ENCODE measurements at places on chromosomes 6 and 20.

DNA sequence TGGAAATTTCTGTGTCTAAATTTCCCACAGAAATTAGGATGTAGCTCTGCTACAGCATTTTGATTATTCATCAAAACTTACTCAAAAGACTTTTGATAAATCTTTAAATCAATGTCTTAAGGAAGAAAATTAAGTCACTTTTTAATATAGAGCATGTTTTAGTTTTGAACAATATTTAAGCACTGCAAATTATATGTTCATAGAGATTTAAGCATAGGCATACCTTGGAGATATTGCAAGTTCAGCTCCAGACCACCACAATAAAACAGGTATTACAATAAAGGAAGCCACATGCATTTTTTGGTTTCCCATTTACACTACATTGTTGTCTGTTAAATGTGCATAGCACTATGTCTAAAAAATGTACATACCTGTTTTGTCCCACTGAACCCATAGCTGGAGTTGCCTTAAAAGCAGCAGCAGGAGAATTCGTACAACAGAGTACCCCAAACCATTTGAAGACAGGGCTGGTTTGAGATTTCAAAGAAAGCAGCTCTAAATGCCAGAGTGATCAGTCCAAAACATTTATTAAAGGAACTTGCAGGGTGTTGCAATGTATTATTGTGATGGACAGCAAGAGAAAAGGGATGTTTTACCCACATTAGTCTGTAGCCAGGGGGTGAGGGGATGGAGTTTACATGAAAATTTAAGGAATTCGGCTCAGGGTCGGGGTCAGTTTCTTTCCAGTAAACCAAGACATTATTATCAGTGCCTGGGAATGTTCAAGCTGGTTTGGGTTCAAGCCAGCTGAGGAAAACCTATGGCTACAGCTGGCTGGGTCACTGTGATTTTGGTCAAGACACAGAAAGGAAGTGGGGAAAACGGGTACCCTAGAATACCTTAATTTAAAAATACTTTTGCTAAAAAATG is 6.3 kb upstream of the LOC128125822 start:
- DNase-seq, result no peak

DNA sequence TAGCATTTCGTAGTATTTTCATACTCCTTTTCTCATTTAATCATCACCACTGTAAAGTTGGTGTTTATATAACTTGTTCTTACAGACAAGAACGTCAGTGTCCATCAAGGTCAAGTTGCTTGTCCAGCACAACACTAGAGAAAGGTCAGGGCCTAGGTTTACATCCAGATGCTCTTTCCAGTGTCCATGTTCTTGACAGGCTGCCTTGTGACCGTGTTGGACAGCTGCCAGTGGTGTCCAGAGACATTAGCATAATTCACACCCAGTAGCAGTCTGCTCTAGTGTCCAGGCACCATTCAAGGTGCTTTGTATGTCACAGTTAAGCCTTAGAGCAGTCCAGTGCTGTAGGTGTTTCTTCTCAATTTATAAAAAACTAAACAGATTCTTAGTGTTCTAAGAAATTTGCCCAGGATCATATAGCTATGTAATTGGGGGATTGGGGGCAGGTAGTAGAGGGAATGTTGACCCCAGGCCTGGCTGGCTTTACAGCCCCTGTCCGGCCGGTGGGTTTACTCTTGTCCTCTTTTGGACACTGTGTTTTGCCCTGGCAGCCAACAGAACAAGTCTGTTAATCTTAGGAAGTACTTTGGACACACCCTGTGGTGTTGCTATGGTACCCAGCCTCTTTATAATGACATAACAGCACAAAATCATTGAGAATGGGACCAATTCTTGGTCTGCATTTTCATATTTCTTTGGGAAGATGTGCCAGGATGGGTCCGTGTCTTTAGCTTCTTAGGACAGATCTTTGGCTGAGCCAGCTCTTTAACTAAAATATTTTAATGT is 8.0 kb downstream of the STK35 start:
- no peak for DNase-seq

DNA sequence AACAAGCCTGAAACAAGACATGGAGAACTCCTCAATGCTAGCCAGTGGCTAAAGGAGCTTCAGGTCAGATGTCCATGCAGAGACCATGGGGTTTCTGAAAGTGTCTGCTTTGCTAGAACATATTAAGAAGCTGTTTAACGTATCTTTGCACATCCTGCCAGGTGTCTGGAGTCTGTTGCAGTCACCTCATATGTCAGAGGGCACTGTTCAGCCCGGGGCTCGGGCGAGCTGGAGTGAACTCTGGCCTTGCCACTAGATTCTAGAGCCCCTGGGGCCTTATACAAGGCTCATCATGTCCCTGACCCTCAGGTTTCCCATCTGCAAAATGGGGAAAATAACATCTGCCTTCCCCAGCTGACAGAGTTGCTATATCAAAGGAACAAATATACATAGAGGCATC is 59.0 kb downstream of the PRDM1 start:
- DNase-seq, result no peak

GRCh38 chr6:95093154-95093553 is 484.2 kb upstream of the MANEA start:
- DNase-seq, result no peak

DNA sequence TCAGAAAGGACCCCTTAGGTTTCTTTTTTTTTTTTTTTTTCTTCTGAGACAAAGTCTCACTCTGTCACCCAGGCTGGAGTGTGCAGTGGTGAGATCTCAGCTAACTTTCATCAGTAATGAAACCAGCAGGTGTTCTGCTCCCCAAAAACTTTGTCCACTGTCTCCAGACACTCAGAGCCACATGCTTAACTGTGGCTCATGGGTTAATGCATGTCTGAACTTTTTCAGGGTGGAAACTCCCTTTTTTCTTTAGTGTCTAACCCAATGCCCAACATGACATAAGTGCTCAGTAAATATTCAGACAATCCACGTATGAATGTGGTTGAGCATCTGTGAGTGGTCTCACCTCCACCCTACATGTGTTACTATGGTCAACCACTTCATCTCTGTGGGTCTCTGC is 45.4 kb downstream of the MYB start:
- DNase-seq, result no peak

DNA sequence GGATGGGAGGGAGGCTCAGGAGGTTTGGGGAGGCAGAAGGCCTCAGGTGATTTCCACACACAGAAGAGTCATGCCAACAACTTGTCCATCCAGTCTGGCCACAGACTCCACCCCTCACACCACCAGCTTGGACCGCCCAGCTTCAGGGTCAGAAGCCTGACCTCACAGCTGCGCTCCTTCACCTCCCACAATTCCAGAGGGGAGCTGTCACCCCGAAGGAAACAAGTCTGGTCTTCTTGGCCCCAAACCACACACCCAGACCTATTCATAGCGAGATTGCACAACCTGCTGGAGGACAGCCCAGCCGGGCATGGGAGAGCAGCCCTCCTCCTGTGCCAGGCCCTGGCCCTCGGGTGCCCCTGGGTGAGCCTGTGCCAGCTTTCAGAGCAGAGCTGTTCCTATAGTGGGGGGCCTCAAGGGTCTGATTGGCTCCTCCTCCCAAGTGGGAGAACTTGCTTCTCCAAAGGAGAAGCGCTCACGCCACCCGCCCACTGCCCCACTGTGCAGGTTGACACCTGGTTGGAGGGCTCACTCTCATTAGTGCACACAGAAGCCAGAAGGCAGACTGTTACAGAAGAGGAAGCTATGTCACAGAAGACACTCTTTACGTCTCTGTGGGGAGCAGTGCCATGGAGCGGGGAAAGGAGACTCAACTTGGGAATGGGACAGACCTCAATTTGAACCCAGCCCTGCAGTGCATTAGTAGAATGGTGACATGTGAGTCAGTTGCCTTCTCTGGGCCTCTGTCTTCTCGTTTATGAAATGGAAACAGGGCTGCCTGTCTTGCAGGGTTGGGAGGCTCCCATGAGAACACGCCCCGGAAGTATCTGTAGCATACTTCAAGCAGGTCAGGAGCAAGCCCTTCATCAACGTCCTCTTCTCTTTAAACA is 128.8 kb downstream of the FOXO3 start:
- no peak for DNase-seq

GRCh38 chr20:35320396-35321126 is 28.3 kb upstream of the FAM83C start:
- DNase-seq, result no peak

DNA sequence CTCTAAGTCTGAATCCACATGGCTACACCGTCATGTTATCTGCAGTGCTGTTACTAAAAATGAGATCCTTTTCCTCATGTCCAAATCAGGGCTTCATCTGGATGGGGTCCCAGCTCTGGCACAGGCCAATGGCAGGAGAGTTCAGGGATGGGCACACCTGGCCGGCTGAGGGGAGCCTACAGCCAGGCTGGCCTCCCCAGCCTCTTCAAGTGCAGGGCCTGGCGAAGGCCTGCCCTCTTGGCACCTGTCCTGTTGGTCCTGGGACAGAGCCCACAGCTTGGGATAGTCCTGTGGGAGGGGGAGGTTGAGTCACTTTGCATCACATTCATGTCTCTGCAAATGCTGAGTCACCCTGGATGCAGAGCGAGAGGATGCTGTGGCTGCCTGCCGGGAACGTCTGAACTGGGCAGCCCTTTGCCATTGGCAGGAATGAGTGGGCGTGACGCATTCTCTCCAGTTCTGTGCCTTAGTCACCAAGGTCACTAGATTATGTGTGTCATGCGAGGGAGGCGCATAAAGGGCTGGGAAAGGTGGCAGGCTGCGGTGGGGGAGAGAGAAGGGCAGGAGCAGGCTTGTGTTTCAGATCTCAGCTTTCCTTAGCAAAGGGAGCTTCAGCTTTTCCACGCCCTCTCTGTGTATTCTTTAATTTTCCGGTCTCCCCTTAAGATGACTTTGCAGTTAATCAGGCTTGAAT is 223.2 kb upstream of the ECI2 start:
- no peak for DNase-seq

DNA sequence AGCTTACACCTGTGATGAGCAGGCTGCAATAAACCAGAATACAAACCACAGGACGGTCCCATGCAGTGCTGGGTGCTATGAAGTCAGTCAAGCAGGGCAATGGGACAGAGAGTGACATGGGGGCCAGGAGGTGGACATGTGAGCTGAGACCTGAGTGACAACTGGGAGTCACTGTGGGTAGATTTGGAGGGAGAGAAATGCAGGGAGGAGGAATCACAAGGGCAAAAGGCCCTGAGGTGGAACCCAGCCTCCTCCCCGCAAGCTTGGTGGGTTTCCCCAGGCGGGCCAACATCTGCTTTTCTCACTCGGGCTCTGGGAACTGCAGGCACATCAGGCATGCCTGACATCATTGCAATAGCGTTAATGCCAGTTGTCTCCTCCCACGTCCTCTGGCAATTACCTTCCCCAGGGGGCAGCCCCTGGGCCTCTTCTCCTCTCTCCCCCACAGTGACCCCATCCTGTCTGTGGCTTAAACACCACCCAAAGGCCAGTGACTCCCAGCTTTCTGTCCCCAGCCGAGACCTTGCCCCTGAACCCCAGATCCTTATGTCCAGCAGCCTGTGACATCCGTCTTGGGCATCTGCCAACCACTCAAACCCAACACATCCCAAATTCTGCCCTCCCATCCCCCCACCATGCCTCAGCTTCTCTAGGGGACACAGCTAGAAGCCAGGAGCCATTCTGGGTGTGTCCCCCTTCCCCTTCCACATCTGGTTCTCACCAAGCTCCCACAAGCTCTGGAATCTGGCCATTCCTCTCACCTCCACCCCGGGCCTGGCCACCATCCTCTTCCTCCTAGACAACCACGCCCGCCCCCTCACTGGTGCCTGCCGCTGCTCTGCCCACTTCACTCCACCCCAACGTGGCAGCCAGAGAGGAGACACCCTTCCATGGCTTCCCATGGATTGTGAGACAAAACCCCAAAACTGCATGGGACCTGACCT is 28.2 kb downstream of the PDRG1 start:
- DNase-seq, result no peak

DNA sequence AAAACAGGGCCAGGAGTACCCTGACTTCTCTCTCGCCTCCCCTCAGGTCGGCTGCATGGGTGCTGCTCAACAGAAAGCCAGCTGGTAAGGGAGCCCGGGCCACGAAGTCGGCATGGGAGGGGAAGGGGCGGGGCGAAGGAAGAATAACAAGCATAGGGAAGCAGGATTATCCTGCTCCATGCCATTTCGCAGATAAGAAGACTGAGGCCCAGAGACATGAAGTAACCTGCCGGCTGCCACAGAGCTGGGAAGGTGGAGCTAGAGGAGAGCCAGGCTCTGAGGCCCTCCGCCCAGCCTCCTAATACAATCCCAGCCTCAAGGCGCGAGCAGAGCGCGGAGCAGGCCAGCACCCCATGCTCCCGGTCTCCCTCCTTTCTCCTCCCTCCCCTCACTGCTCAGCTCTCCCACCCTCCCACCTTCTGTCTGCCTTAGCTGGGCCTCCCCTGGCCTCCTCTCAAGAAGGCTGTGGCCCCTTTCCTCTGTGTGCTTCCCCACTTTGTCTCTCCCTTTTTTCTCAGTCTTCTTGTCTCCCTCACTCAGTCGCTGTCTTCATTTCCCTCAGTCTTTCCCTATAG is 13.2 kb upstream of the HMGA1 start:
- DNase-seq, result no peak

GRCh38 chr6:154370545-154370944 is 13.9 kb upstream of the IPCEF1 start:
- DNase-seq, result no peak

GRCh38 chr6:25220857-25221256 is 58.3 kb upstream of the CARMIL1 start:
- no peak for DNase-seq

DNA sequence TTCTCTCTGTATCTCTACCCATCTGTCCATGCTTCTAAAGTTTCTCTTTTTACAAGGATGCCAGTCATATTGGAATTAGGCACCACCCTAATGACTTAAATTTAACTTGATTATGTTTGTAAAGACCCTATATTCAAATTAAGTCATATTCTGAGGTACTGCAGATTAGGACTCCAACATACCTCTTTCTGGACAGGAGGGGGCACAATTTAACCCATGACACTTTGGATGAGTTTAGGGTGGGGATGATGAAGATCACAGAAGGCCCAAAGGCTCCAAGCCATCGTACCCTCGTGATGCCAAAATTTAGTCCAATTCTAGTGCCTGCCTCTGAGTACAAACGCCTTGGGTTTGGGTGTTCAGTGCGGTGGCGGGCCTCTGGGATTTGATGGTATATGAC is 15.0 kb upstream of the NKX2-2 start:
- no peak for DNase-seq

- no peak for DNase-seq
Measured at GRCh38 chr6:114833211-114833610, 490.4 kb upstream of the HS3ST5 start.

- no peak for DNase-seq
Measured at GRCh38 chr6:161407581-161407980, 133.7 kb upstream of the AGPAT4 start.

DNA sequence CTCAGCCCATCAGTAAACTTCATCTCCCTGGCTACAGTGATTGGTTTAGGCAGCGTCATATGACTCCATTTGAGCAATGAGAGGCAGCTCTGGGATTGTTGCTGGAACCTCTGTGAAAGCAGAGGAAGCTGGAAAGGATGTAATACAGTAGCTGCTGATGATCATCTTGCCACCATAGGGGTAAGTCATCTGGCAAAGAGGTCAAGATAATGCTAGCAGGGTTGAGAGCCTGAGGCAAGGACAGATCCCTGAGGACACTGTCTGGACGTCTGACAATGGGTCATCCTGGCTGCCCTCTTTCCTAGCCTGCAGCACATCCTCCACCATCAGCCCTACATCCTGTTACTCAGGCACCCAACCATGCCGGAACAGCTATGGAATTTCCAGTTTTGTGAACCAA is 25.5 kb upstream of the FKBP1A start:
- no peak for DNase-seq

- no peak for DNase-seq
Measured at GRCh38 chr6:37495244-37495934, 4.3 kb downstream of the CCDC167 start.

- DNase-seq, result no peak
Measured at GRCh38 chr6:143362192-143362558, 88.3 kb downstream of the ADAT2 start.

GRCh38 chr6:142706210-142706609 is 238.8 kb downstream of the HIVEP2 start:
- no peak for DNase-seq
